Left lobe of liver (tissue), 2 donors: ENCODE measurements at places on chromosomes 5 and 9.

DNA sequence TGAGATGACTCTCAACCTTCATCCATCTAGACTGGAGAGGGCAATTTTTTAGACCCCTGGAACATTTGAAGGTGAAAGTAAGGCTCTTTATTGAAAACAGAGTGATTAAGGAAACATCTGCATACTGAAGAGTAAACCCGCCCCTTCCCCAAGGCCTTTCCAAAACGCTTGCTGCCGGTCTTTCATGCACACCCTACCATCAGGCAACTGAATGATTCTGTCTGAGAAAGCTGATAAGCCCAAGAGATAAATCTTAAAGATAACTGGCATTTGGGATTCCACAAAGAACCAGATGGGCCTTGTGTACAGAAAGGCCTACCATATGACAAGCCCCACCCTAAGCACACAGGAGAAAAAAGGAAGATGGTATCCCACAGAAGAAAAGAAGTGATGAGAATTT lies 54.4 kb upstream of the PIK3R1 start:
- DNase-seq: no peak

DNA sequence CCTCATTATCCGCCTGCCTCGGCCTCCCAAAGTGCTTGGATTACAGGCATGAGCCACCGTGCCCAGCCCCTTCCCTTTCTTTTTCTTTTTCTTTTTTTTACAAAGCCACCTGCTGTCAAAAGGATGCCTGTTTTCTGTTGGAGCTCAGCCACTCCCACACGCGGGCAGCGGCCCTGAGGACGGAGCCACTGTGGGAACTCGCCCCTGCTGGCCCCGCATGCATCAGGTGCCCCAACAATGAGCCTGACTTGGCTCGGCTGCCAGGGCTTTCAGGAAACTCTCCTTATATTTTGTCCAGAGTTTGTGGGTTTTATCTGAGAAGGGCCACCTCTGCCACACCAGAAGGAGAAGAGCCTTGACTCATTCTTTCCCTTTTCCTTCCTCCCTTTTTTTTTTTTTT lies 37.1 kb upstream of the LRRC14B start:
- DNase-seq: no peak

DNA sequence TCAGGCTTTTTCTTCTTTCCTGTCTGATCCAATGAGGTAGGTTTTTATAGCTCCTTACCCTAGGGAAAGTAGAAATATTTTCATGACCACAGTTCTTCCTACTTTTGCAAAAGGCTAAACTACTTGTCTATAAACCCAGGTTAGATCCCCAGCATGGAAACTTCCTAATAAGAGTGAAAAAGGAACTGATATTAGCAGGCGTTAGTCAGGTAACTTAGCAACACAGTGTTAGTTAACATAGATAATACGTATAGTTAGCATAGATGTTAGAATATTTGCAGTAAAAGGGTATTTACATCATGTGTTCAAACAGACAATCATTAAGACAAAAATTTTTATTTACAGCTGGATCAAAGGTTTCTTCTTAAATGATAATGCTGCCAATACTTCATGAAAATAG lies 162.9 kb upstream of the DAB2 start:
- DNase-seq: no peak

GRCh38 chr5:150358261-150359095 lies 981 bp downstream of the TCOF1 start:
- DNase-seq: no peak

GRCh38 chr9:70177121-70177520 lies 81.7 kb upstream of the SMC5 start:
- DNase-seq: no peak

DNA sequence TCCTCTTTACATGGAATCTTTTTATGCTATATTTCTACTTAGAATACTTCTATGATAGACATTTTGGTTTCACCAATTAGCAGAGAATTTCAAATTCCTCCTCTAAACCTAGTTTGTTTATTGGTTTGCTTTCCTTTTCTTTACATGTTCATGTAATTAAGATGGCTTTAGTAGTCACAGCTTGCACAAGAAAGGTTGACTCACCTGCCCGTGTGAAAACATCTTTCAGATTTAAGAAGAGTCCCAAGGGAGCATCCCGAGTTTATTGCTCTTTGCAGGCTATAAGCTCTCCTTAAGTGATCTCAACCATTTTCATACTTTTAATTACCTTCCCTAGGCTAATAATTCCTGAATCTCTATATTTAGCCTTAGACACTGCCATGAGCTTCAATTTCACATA lies 28.9 kb downstream of the TYRP1 start:
- DNase-seq: no peak

DNA sequence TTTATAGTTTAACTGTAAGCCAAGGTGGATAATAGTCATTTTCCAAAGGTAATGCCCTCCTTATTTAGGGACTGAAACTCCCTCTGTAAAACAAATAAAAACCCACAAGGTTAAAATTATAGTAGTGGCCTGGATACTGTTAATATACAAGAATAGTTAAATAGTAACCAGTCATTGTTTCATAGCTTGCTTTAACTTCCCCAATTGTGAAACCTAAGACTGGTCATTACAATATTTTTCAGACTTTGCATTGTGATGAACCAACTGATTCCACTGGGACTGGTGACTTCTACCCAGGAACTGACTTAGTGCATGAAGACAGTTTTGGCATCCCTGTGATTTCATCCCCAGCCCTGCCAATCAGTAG lies 162.6 kb downstream of the SMC2 start:
- DNase-seq: no peak

GRCh38 chr5:171840066-171840465 lies 54.4 kb downstream of the SMIM23 start:
- no peak for DNase-seq

GRCh38 chr5:65043843-65044359 lies 275.2 kb downstream of the CWC27 start:
- no peak for DNase-seq

GRCh38 chr5:101535626-101536025 lies 632.5 kb upstream of the ST8SIA4 start:
- no peak for DNase-seq
